ENCODE measurements at places on chromosomes 12 and 14.

DNA sequence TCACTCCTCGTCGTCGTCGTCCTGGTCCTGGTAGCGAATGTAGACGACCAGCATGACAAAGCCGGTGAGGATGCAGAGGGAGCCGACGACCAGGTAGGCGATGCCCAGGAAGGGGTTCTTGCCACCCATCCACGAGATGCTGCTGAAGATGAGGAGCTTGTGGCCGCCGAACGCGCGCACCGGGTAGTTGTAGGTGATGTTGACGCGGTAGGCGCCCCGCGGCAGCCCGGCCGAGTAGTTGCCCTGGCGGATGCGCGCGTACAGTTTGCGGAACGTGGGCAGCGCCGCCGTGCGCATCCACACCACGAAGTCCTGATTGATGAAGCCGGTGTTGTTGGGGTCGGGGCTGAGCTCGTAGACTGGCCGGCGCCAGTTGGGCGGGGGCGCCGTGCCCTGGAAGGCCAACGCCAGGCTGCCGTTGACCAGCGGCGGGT lies 1.0 kb downstream of the TMEM30B start:
- no peak for DNase-seq

- no peak for DNase-seq
Measured at GRCh38 chr14:32203928-32204357, 874 bp upstream of the RNU6-8 start.

DNA sequence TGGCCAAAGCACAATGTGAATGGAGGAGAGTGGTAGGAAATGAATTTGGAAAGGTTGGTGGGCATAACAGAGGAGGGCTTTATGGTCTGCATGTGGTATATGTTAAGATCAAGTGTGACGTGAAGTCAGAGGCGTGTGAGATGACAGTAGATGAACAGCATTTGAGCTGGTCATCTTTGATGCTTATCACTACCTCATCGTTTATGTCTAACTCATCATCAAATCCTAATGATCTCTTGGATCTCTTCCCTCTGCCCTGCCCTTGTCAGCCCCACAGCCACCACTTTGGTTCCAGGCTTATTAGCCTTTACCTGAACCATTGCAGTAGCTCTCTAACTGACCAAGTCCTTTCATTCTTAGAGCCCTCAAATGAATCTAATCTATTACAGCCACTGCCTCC lies 132.5 kb downstream of the LLPH start:
- DNase-seq, result no peak

GRCh38 chr14:22509036-22509709 lies 79.9 kb downstream of the DAD1 start:
- no peak for DNase-seq

GRCh38 chr12:89461649-89462612 lies 62.7 kb downstream of the GALNT4 start:
- peak; percentile 67 for DNase-seq

DNA sequence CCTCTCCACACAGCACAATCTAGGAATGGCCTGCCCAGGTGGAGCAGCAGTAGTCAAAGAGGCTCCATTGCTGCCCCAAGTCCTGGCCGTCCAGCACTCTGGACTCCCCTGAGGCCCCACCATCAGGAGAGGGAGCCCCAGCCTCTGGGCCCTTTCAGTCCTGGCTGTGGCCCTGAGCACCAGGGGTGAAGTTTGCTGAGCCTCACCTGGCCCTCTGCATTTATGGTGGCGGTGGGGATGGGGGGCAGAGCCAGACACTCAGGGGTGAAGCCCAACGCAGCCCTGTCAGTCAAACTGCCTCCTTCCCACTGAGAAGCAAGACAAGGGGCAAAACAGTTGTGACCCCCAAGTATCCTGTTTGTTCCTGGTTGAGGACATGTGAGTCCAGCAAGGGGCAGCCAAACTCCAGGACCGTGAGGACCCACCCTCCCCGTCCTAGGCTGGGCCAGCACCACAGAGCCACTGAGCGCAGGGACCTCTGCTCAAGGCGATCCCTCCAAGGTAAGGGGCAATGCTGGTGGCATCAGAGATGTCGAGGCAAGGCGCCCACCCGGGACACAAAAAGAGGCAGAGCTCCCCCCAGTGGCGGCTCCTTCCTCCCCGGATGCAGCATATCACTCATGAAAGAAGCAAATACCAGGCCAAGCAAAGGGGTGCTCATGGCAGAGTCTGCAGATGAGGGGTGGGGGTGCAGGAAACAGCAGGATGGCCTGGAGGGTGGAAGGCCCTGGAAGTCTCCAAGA lies 4.8 kb upstream of the AMN start:
- peak; percentile 26 for DNase-seq

DNA sequence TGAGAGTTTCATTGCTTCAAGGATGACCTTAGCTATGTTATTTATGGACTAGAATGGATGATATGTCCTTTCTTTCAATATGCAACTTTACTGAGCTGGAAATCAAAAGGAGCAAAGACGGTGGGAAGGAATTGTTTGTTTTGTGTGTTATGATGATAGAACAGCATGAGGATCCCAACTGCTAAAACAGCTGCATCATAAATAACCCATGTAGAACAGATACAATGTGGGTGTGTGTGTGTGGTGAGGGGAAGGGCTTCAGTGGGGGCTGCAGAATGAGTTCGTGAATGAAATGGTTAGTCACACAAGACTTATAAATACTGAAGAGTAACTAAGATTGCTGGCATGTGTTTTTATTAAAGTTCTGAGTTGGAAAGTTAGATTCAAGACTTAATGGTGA lies 80.1 kb downstream of the DACT1 start:
- DNase-seq, result no peak

GRCh38 chr12:92722897-92723296 lies 20.1 kb downstream of the PLEKHG7 start:
- no peak for DNase-seq

DNA sequence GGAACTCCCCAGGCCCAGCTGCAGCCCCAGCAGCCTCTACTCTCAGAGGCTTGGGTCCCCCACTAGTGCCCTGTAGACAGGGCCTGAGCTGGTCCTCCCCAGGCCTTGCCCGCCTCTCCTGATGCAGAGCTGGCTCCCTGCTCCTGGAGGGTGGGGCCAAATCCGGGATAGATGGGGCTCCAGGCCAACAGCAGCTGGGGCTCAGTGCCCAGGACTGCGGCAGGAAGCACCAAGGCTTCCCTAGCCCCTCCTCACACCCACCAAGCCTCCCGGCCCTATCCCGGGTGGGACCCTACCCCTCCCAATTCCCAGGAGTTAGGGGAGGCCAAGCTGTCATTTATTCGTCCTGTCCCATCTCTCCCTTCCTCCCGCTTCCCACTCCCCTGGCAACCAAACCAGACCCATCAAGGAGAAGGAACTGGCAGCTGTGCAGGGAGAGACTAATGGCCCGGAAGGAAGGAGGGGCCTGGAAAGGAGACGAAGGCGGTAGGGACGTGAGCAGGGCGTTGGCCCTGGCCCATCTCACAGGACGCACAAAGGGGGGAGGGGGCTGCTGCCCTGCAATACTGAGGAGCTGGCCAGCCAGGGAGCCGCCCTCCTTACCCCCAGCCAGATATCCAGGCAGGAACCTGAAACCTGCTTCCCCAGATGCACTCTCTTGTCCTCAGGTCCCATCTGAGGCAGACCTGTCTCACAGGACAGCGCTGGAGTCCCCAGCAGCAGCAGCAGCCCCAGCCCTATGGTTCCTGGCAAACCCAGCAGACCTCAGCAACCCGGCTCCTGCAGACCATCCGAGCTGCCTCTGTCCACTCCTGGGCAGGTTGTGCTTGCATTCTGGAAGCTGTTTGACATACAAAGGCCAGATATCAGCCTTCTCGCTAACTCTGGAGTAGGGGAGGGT lies 1.6 kb upstream of the PRPH start:
- no peak for DNase-seq

GRCh38 chr14:65237023-65237814 lies 134.9 kb upstream of the MAX start:
- no peak for DNase-seq

DNA sequence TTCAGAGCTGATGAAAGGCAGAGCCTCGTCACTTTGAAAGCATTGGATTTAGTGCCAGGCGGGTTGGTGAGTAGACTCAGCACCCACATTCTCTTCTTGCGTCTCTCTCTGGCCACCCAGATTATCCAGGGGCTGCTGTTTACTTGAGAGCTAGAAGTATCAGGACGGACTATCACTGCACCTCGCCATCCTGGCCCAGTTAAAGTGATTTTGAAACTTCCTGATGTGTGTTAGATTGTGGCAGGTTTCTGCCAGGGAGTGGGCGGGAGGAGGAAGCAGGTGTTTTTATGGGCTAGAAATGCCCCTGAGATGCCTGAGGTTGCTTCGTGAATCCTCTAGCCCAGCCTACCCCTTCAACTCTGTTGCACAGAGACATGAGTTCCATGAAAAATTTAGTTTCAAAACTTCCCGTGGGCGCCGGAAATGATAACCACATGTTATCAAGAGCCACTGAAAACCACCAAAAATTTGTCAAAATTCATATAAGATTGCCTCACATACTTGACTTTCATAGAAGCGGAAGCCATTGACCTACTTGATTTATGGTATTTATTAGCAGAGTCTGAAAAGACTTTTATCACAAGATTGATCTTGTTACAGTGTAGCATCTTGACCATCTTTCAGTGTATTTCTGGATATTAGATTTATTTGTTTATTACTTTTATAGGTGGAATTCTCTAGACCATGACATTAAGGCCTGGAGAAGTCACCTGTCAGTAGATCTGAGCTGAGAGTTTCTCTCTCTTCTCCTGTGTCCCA lies 466.0 kb downstream of the RAD51B start:
- peak; percentile 64 for DNase-seq

DNA sequence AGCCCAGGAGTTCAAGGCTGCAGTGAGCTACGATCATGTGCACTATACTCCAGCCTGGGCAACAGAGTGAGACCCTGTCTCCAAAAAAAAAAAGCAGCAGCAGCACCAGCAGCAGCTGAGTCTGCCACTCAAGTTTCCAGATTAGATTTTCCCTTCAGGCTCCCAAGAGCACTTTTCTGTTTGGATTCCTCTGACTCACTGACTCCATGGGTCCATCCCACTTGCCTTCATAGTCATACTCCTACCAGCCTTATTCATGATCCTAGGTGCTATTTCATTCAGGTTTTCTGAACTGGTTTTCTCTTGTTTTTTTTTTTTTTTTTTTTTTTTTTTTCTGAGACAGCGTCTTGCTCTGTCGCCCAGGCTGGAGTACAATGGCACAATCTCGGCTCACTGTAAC lies 6.8 kb upstream of the TWF1 start:
- DNase-seq, result no peak

DNA sequence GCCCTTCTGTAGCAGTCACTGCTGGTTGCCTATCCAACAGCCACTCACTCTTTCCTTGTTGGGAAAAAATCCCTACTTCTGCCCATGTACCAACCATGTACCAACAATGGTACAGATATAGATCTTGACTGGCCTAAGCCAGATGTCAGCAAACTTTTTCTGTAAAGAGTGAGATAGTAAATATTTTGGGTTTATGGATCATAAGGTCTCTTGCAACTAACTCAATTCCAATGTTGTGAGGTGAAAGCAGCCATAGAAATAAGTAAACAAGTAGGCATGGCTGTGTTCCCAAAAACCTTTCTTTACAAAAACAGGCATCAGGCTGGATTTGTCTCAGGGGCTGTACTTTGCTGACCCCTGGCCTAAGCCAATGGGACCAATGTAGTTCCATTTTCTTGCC lies 73.5 kb downstream of the ARMH4 start:
- DNase-seq, result no peak

GRCh38 chr14:44846232-44846824 lies 115.4 kb downstream of the KLHL28 start:
- peak; percentile 1 for DNase-seq

DNA sequence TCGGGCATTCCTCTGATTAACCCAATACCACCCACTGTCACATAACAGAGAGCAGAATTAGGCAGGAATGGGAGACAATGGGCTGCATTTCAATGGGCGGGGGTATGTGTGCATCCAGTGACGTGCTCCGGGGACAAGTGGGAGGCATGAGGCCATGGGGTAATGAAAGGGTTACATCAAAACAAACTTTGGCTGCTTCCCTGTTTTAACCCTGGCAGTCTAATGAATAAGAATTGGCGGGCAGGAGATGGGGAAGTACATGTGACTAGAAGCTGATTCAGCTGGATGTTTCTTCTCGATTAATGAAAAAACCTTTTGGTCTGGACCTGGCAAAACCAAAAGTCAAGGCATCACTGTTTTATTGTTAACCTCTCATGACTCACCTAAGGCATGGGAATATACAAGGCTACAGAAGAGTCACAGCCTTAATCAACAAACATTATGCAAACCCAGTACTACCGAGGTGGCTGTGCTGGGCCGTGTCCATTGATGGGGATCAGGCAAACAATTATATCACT lies 44.2 kb downstream of the SOCS2 start:
- no peak for DNase-seq

GRCh38 chr12:130988261-130988660 lies 34.6 kb downstream of the ADGRD1 start:
- no peak for DNase-seq
